ENCODE measurements at places on chromosomes 12 and 14.

GRCh38 chr12:104767261-104767660 lies 190.8 kb downstream of the SLC41A2 start:
- no peak for DNase-seq

DNA sequence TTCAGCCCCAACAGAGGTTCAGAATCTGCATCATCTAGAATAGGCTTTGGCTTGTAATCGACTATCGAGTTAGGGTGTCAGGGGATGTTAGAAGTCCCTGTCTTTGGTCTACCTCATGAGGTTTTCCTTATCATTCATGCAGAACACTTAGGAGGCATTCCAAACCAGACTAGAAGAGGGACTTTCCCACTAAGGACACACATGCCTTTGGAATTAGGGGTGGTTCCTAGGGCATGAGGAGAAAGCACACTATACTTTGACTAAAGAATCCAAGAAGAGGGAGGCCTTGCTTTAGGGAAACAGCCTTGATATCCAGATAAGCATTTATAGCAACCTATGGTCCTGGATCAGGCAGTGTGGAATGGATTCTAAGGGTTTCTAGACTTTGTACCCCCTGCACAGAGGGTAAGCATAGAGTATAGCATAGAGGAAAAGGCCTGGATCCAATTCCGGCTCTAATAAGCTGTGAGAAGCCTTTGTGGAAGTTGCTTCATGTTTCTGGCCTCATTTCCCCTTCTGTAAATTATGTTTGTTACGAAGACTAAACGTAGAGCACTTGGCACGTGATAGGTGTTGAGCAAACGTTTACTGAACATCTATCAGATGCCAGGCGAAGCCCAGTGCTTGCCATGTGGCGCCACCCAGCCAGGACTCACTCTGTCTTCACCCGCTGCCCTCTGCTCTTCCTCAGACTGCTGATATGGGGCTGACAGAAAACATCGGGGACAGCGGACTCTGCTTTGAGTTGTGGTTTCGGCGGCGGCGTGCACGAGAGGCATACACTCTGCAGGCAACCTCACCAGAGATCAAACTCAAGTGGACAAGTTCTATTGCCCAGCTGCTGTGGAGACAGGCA lies 13.2 kb downstream of the ZNF219 start:
- DNase-seq: no peak

- DNase-seq: no peak
Measured at GRCh38 chr12:65384240-65384639, 105.8 kb downstream of the MSRB3 start.

GRCh38 chr12:69284131-69284530 lies 44.8 kb downstream of the CPSF6 start:
- peak; percentile 63 for DNase-seq

GRCh38 chr12:30823156-30823699 lies 68.5 kb upstream of the CAPRIN2 start:
- no peak for DNase-seq

DNA sequence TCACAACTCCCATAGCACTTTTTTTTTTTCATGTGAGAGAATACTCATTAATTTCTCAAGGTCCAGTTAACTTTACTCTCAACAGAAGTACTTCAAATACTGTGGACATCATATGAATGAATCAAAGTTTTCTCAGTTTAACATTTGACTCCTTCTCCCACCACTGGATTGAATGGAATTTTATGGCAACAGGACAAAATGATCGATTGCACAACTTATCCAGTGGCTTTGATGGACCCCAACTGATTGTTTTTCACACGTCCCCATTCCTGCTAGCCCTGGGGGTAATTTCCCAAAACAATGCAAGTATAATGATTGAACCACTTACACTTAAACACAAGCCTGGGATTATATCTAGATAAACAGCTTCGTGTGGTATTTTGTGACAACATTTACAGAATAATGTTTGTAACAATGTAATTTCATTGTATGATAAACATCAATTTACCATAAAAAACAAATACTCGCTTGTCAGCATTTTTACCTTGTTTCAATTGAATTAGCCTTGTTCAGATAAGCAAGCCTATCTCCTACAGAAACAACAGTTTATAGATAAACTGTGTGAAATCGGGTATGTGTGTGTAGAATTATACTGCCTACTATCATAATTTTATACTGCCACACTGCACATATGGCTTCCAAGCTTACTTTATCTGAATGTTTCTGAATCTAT lies 60.9 kb downstream of the SOX5 start:
- no peak for DNase-seq

GRCh38 chr14:50814161-50814560 lies 16.8 kb downstream of the NIN start:
- DNase-seq: no peak

All from left colon (tissue), 2 donors.